ENCODE measurements at places on chromosomes 4 and X. TPM values are rescaled to one million over a fixed set of nuclear protein-coding genes. Genes with fewer than 3 reads are reported as not detected.

RBM47 gene
- total RNA-seq: 1.7 TPM

CCDC110 gene
- total RNA-seq: 0.88 TPM

RTL5 gene
- 2.6 TPM for total RNA-seq

GABRG1 gene
- not detected for total RNA-seq

CCDC160 gene
- total RNA-seq: not detected

FGA gene
- total RNA-seq: not detected

PDGFC gene
- 22.8 TPM for total RNA-seq

Measured in epithelial cell of alveolus of lung (primary cell).